Sciatic nerve (tissue), 2 donors: ENCODE measurements at places on chromosomes 4 and X. TPM values are rescaled to one million over a fixed set of nuclear protein-coding genes. Genes with fewer than 3 reads are reported as not detected.
A peak's percentile ranks its signal among the peaks of the same experiment; 100 is the strongest.

NPFFR2 gene
- total RNA-seq: not detected

INTS12 gene
- total RNA-seq: 19.1 TPM

PPBP gene
- 10.9 TPM for total RNA-seq

RRH gene
- 0.62 TPM for total RNA-seq

IL2 gene
- total RNA-seq: not detected

SETD7 gene
- 56.9 TPM for total RNA-seq

FAM241A gene
- 7.1 TPM for total RNA-seq

- no peak for DNase-seq
Measured at GRCh38 chr4:14726877-14727361, 275.4 kb upstream of the CPEB2 start.

DNA sequence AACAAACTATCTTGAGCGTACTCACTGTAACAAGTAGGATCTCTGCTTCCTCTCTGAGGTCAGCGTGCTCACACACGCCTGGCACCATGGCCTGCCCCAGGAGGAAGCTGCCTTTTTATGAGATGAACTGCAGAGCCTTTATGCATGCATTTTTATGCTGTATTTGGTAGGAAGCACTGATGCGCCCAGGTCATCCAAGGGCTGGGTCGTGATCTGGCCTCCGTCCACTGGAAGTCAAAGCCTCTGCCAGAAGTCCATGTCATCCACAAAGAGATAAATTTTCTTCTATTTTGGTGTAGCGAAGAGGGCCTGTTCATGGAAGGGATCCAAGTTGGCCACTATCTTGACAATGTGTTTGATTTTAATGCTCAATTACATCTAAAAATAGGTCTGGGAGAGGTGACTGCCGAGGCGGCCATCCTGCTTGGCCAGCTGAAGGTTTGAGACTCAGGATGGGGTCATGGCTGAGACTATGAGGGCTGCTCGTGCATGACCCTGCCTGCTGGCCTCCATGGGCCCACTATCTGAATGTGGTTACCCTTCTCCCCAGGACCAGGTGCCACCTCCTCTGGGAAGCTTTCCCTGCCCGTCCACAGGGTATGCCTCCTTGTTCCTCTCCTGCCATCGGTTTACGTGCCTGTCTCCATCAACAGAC, 50.3 kb downstream of the HTRA3 start:
- DNase-seq: peak; percentile 58

- no peak for DNase-seq
Measured at GRCh38 chr4:53557669-53558064, 33.6 kb downstream of the LNX1 start.

GRCh38 chrX:154074199-154074598, 23.3 kb downstream of the MECP2 start:
- no peak for DNase-seq

DNA sequence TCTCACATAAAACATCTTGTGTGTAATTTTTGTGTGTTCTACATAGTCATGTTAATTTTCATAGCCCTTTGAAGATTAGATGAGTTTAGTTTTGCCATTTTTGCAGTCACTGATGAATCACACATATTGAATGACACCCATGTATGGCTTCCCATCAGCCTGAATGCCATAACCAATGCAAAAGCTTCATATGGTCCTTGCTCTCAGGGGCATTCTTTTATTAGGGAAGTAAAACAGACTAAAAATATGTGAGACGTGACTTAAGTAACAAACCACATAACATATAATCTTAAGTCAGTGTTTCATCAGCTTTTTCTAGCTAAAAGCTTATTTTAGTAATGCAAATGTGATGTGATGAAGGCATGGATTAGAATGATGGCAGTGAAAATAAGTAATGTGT, 8.2 kb downstream of the SLC25A4 start:
- DNase-seq: no peak

DNA sequence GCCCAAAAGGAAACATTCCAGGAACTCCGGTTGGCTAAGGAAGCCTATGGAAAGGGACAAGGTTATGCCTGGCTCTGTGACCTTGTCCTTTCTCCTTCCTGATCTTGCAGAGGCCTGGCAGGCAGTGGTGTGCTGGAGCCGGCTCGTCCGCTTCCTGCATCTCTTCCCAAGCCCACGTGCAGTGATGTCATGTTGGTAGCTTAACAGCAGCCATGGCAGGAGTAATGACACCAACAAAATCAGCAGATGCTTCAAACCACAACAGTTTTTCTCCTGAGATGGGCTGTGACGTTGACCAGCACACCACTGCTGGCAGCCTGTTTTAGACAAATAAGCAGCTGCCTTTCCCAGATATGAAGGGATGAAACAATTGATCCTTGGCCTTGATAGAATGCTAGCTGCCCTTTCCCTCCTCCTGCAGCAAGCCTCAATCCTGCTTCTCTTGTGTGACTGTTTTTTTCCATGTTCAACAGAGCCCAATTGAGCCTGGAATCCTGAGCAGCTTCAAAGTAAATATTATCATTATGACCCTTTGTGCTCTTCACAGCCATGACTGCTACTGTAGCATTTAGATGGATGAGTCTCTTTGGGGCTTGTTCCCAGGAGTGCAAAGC, 23.4 kb downstream of the SEPTIN6 start:
- DNase-seq: no peak

DNA sequence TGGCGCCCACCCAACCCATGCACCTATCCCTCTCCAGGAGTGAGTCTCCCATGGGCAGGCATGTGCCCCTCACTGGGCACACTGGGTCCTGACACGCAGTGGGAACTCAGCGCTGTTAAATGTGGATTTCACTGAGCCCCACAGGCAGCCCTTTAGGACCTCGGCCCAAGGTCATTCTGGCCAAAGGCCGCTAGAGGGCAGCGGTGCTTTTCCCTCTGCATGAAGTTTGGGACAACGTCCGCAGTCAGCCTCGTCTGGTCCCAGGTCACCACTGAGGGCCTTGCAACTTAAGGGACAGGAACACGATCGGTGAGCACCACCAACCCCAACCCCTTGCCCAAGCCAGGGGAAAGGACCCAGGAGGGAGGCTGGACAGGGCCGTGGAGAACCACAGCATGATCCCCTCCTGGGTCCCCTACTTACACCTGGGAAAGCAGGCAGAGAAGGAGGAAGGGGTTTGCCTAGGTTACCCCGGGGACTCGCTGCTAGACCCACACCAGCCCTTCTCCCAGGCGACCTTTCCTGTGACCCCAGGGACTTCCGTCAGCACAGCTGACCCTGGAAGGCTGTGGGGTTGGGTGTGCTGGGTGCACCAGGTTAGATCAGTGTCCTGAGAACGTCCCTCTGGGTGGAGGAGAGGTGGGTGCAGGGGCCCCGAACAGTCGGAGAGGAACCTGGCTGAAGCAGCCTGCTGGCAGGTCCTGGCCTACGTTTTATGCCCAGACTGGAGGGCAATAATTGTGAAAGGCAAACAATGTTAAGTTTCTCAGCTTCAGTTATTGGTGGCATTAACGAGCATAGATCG, 24.0 kb downstream of the CYTL1 start:
- DNase-seq: peak; percentile 85

DNA sequence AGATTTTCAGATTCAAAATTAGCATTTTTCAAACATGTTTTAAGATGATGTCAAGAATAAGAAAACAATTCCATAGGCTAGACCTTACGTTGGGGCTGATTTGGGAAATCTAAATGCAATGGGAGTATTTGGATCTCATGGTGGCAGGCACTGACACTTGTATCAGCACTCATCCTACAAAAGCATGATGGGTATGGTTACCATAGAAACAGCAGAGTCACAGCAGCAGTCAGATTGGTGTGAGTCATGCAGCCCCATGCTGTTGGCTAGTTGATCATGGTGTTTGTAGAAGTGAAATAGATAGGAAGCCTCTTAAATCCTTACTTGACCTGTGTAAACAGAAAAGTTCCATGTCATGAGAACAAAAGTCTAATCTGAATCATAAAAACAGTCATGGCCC, 1637.3 kb upstream of the PABPC4L start:
- DNase-seq: no peak
